Brain (organoid and tissue), 16 donors: ENCODE measurements at places on chromosomes 12 and 14.

DNA sequence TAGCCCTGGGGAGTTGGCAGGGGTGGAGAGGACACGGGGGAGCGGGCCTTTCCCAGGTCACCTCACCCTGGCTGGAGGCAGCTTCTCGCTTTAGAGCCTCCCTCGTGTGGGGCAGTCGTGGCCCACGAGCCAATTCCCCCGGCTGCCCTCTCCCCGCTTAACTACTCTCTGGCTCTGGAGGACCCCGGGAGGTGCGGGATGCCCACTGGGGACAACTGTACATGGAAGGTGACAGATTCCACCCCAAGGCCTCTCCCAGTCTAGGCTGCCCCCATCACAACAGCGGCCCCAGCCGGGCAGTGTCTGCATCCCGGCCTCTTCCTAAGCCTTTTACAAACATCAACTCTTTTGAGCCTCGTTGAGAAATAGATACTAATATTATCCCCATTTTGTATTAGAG, 78.1 kb downstream of the KIF26A start:
- DNase-seq, result no peak

GRCh38 chr12:112010415-112011344, 2.3 kb downstream of the TMEM116 start:
- DNase-seq, result no peak

- DNase-seq, result no peak
These were observed 1095.9 kb downstream of the TMEM121 start for GRCh38 chr14:106622200-106622745.

DNA sequence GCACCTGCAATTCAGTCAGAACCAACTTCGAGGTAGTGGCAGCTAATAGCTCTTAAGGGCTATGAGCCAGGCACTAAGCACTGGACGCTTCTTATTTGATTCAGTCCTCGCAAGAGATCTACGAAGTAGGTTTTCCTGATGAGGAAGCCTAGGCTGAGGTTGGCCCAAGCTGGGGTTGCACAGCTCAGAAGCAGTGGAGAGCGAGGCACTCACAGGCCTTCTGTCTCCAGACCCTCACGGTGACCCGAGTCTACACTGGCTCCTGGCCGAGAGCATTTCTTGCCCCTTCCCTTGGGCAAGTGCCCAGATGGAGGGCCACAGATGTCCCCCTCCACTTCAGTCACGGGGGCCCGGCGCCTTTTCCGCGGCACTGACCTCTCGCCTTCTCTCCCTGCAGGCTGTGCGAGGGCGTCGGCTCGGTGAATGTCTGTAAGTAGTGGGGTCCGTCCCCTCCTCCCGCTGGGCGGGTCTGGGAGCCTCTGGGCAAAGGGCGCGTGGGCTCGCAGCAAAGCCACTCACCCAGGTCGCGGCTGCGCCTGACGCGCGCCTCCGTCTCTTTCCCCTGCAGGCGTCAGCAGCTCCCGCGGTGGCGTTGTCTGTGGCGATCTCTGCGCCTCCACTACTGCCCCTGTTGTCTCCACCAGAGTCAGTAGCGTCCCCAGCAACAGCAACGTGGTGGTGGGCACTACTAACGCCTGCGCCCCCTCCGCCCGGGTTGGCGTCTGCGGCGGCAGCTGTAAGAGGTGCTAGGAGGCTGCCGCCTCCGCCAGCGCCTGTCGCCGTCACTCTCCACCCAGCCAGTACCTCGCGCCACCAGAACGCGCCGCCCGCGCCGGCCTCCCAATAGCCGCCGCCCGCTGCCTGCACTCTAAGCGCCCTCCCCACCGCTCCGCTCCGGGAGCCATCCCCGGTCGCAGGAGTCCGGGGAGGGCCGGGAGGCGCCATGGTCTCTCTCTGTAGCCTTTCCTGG, 13.1 kb downstream of the KRT83 start:
- DNase-seq, result peak; percentile 87

DNA sequence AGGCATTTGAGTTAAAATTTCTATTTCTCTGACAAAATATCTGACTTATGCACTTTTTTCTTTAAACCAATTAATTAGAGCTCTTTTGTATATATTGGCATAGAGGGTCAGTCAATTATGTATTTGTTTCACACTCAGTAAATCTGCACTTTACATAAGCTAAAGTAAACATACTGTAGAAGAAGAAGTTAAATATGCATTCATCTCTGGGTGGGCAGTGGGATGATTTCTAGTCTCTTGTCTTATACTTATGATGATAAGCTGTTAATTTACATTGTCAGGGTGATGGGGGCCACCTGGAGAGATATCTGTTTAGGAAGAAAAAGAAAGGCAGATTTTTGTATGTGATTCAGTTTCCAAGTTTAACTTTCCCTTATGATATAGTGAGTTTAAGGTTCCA, 330.8 kb downstream of the IPO8 start:
- no peak for DNase-seq

DNA sequence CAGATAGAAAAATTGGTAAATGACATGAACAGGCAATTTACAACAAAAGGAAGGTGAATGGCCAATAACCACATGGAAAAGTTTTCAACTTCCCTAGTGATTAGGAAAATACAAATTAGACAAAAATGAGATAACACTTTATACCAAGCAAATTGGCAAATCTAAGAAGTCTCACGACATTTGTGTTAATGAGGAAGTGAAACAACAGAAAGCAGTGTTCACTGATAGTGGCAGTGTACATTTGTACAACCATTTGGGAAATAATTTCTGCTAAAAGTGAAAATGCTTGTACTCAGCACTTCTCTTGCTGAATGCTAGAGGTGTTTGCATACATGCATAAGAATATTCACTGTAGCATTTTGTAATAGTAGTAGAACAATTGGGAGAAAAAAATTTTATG, 126.6 kb downstream of the LLPH start:
- DNase-seq, result no peak

GRCh38 chr12:22529281-22530060, 14.9 kb downstream of the C2CD5 start:
- no peak for DNase-seq

DNA sequence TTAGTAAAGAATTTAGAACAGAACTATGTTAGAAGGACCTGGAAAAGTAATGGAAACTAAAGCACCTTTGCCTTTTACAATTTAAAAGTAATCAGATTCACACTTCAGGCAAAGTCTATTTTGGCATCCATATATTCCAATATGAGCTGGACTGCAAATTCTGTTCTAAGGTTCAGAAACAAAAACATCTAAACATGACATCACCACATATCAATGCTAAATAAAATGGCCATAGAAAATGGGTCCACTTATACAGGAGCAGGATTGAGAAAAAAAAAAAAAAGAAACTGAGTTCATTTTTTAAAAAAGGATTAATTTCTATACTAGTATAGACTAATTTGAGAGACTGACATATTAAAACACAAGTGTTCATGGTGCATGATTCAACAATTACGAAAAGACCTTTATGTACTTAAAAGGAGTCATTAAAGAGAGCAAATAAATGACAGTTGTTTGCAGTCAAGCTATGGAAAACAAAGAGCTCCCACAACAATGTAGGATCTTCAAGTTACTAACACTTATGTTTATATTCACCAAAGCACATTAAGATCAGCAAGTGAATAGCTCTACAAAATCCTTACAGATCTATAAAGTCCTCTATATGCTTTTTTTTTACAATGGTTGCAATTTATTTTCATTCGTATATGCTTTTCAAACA, 45.7 kb downstream of the DICER1 start:
- DNase-seq, result no peak

- DNase-seq, result no peak
These were observed 122.7 kb downstream of the SSPN start for GRCh38 chr12:26317942-26318575.

GRCh38 chr14:105914738-105915385, 388.5 kb downstream of the TMEM121 start:
- DNase-seq, result no peak

DNA sequence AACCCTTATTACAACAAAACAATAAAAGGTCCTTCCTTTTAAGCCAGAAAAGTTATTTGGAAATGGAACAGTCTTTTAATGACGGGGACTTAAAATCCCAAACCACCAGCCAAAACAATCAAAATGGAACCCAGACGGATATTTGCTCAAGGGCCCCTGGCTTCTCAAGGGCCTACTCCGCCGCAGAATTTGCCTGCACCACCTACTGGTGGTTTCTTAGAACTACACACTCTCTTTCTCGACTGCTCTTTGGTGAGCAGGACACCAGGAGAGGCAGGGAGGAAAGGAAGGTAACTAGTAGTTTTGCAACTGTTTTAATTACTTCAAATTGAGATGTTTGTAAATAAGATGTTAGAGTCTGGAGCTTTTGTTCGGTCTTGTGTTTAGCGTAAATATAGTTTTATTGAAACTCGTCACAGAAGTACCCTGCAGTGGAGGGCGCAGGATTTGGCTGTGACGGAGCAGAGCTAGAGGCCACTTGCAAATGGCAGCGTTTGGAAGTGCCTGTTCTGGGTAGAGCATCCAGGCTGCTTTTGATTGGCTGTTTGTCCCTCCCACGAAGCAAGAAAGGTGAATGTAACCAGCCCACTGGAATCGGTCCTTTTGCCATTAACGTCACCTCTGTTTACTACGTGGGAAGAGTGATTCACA, 238.5 kb downstream of the CACNA1C start:
- DNase-seq, result no peak
